NK-92 treated with Interleukin-12 subunit alpha and Interleukin-12 subunit beta, amount 100 ng/mL, for 24 hours (cell line): ENCODE measurements at places on chromosomes 5 and 9.

DNA sequence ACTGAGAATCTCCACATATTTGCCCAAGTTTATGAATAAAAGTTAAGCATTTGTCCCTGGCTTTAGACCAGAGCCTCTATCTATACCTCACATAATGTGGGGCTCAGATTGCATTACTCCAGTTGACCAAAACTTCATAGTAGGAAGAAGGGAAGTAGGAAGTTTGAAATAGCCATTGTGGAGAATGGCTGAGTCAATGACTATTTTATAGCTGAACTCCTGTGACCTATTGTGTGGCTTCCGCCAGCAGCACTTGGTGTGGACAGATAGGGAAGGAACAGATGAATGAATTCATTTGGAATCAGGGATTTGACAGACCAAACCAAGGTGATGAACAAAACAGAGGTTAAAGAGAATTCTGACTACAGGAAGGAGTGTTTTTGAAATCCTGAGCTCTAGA, 92.9 kb upstream of the LPAR1 start:
- no peak for DNase-seq

GRCh38 chr9:2120926-2121689, 106.0 kb downstream of the SMARCA2 start:
- DNase-seq, result no peak

GRCh38 chr5:60701321-60701968, 1.5 kb upstream of the DEPDC1B start:
- no peak for DNase-seq

GRCh38 chr5:136042665-136043121, 13.9 kb downstream of the TGFBI start:
- no peak for DNase-seq

DNA sequence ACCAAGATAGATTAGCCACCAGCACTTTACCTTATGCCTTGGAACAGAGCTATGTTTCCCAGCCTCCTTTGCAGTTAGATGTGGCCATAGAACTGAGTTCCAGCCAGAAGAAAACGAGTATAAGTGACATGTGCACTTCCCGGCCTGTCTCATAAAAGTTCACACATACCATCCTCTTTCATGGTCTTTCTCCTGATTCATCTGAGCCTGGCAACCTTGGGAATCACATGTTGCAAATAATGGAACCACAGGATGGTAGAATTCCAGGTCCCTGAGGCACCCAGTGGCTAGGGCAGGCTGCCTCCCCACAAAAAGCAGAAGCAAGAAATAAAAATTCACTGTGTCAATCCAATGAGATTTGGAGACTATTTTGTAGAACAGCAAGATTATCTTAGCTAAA, 128.1 kb downstream of the PDE4D start:
- no peak for DNase-seq

- DNase-seq, result no peak
Measured at GRCh38 chr5:125961150-125961549, 462.1 kb upstream of the GRAMD2B start.

GRCh38 chr5:61275841-61276240, 56.2 kb upstream of the ZSWIM6 start:
- DNase-seq, result no peak
